Amniotic stem cell (primary cell): ENCODE measurements at places on chromosomes 4 and X.

DNA sequence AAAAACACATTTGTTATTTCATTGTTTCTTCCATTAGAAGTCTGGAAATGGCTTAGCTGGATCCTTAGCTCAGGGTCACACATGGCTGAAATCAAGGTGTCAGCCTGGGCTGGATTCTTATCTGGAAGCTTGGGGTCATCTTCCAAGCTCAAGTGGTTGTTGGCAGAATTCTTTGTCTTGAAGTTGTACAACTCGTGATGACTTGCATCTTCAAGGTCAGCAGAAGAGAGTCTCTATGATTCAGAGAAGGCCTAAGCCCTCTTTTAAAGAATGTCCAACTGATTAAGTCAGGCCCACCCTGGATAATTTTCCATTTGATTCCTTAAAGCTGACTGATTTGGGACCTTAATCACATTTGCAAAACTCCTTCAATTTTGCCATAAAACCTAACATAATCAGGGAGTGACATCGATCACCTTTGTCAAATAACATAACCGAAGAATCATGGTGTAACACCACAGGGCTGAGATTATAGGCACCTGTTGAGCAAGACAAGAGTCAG is 22.1 kb downstream of the TMSB4X start:
- DNase-seq = no peak

DNA sequence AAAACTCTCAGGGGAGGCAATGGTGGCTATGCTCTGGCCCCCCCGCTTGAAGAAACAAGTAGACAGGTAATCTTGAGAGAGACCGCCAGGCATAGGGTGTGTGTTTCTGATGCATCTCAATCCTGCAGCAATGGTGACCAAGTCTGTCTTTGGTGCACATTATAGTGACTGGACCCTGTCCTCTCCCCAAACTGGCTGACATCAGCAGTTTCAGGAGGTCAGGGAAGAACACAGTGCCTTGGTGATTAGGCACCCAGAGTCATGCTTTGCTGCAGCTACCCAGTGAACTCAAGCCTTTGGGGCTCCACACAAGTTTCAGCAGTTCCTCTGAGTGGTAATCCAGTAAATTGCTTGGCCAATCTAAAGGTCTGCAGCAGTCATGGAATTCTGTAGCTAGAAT is 318.3 kb downstream of the SPIN4 start:
- no peak for DNase-seq

DNA sequence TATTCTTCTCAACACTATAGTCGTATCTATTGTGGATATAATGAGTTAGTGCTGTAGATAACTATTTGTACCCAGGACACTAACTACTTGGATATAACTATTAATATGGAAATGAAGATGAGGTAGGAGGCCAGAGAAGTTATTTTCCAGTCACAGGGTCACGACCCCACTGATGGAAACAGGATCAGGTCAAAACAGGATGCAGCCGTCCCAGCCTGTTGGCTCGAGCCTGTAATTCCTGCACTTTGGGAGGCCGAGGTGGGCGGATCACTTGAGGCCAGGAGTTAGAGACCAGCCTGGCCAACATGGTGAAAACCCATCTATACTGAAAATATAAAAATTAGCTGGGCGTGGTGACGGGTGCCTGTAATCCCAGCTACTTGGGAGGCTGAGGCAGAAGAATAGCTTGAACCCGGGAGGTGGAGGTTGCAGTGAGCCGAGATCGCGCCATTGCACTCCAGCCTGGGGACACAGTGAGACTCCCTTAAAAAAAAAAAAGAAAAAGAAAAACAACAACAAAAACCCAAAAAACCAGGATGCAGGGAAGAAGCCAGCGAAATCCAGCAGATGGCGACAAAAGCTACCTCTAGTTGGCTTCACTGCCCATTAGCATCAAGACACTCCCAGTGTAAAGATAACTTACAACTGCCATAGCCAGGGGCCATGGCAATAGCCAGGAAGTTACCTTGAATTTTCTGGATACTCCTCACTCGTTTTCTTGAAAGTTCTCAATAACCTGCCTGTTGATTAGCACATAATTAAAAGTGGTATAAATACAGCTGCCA is 37.9 kb upstream of the NKAP start:
- no peak for DNase-seq

DNA sequence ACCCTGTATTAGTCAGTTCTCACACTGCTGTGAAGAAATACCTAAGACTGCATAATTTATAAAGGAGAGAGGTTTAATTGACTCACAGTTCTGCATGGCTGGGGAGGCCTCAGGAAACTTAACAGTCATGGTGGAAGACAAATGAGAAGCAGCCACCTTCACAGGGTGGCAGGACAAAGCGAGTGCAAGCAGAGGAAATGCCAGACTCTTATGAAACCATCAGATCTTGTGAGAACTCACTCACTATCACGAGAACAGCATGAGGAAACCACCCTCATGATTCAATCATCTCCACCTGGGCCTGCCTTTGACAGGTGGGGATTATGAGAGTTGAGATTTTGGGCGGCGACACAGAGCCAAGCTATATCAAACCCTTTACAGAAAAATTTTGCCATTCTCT is 722.4 kb downstream of the RAB28 start:
- DNase-seq = no peak

DNA sequence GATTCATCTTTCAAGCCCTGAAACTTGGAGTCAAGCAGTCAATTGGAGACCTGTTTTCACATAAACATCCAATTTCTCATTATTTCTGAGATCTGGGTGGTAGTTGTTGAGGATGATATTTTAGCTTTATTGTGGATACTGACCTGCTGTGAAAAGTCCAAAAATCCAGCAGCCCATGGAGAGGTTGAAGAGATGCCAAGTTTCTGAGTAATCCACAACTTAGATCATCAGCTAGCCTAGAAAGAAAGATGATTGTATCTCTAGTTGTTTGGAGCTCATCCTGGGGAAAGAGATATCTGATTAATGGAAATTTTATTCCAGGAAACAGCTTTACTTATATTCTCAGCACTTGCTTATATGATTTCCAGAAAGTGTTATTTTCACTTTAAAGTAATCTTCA is 48.6 kb upstream of the DCX start:
- DNase-seq = no peak

- no peak for DNase-seq
Observed at GRCh38 chr4:1569461-1570151, 114.5 kb downstream of the FAM53A start.

- no peak for DNase-seq
Observed at GRCh38 chrX:26581091-26581490, 365.1 kb downstream of the MAGEB5 start.

- peak; percentile 10 for DNase-seq
Observed at GRCh38 chr4:70556856-70557255, 35.2 kb upstream of the AMBN start.

DNA sequence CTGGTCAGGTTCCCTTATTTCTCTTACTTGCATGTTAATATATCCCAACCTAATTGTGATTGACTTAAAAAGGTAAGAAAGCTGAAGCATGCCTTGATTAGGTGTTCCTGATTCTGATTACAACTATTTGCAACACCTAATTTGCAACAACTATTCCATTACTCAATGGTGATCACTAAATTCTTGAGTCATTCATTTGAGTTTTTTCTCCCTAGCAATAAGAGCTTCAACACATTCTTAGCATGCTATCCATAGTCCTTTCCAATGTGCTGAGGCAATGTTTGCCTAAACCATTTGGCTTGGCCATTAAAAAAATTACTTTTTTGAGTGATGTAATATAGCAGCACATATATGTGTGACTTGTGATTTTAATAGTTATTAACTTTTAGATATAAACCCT is 851.4 kb downstream of the TRAM1L1 start:
- DNase-seq = no peak

GRCh38 chr4:143369552-143369951 is 32.9 kb downstream of the GAB1 start:
- DNase-seq = no peak

DNA sequence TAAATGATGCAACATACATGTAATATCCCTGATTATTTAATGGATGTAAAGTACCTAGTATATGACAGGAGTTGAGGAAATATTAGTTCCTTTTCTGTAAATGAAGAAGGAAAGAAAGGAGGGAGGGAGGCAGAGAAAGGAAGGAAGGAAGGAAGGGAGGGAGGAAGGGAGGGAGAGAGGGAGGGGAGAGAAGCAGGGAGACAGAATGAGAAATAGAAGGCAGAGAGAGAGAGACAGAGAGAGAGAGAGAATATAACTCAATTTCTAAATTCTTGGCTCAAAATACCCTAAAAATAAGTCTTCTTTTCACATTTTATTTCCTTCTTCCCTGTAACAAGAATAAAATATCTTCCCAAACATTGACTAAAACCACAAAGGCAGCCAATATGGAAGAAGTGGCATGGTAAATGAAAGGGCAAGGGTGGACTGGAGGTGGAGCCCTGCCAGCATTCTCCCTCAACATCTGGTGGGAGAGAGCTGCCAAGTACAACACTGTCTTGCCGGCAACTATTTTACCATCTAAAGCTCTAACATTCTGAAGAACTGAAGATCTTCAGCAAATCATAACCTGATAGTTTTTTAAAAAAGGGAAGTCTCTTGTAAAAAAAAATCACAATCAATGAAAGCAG is 245.1 kb downstream of the PPP3CA start:
- peak; percentile 9 for DNase-seq

DNA sequence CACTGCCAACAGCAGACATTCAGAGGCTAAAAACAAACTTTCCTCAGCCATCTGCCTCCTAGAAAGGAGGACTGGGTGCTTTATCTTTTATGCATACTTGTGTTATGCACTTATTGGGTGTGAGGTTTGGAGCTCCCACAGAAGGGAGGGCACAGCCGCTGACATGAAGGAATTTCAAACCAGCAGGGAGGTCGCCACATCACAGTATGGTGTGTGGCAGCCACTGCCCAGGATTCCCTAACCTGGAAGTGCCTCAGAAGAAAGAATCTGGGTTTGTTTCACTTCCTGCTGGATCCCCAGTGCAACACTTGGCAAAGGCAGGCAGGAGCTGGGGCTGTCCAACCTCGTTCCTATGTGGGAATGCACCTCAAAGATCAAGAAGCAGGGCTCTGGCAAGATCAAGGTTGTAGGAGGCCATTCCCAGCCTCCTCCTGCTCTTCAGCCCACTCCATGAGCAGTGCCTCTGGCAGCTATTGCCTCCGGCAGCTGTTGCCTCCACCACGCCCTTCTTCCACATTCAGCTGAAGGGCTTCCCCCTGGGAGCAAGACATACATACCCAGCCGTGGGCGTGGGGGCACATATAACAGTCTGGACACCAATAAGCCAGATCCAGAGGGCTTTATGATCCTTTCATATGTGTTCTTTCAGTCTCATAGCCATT is 109.0 kb upstream of the MAMLD1 start:
- DNase-seq = no peak

DNA sequence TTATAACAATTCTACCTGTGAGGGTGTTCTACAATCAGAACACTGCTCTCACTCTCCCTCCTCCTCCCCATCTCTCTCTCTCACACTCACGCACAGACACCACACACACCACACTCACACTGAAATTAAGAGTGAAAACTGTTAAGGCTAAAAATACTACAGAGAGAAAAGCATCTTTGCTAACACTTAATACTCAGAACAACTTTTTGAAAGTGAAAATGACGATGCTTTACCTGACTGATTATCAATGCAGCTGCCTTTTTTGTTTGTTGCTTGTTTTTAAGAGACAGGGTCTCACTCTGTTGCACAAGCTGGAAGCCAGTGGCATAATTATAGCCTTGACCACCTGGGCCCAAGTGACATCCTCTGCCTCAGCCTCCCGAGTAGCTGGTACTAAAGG is 222.4 kb downstream of the APBB2 start:
- no peak for DNase-seq

DNA sequence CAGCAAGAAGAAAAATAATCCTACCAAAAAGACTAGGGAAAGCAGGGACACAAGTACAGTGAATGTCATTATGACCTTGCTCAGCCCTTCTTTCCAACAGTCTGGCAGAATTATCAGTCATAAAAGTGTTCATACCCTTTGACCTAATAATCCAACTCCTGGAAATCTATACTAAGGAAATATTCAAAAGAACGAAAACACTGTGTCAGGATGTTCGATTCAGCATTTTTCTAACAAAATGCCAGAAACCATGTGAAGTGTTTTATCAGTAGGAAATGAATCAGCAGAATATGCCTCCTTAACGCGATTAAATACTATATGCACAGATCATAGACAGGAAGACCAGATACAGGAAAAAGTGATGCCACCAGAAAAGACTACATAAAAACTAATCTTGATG is 16.2 kb upstream of the S100G start:
- DNase-seq = no peak

GRCh38 chr4:184064877-184065276 is 152.8 kb downstream of the ENPP6 start:
- DNase-seq = no peak

DNA sequence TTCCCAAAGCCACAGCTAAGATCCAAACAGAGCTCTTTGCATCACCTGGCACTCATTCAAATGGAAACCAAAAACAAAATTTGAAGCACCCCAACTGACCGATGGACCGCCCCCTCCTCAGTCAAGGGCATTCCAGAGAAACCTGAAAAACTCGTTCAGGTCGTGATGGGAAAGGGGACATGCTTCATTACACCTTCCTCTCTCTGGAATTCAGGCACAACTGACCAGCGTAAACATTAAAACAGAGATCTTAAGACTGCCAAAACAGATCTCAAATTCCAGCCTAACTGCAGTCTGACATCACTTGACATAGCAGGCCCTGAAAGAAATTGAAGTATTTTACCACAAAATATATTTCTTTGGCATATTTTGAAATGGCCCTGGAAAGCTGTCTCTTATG is 28.5 kb downstream of the PTTG2 start:
- DNase-seq = no peak

DNA sequence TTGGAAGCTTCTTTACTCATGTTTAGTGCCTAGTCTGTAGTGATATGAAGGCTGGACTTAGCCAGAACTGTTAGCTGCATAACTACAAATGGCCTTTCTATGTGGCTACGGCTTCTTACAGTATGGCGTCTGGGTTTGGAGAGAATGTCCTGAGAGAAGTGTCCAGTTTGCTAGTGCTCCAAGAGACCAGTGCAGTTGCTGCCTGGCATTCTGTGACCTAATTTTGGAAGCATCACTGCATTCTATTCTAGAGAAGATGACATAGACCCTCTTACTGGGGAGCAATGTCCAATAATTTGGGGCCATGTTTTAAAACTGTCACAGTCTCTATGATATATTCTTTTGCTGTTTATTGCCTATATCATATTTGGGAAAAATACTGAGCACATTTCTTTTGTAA is 74.2 kb downstream of the STAG2 start:
- no peak for DNase-seq

DNA sequence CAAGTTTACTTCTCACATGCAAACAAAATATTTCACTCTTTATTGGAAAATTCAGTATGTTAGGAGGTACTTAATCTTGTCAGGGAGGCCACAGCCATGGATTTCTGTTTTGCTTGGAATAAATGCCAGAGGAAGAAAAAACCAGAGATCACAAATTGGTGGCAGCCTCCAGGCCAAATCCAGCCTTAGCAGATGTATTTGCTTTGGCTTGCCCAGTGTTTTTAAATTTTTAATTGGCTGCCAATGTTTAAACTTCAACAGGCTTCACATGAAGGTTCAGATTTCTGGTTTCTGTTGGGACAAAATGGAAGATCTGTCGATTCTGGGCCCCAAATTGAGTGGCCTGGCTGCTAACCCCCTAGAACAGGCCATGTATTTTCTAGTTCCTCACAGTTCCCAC is 19.2 kb downstream of the YY2 start:
- no peak for DNase-seq

- DNase-seq = no peak
Observed at GRCh38 chr4:159577241-159577640, 474.4 kb downstream of the RAPGEF2 start.
